ENCODE measurements at places on chromosomes 3 and 15.

DNA sequence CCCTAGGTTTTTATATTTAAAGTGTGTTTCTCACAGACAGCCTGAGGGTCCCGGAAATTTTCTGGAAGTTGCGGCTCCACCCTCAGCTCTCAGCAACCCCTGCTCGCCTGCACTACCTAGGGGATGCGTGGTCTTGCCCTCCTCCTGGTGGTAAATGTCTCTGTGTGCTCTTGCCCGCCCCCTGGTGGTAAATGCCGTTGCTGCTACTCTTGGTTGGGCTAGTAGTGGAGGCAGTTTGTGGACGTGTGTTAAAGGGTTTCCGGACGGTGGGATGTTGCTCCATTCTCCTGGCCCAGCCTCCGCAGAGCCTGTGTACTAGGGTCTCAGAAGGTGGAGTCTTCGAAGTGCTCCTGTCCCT, 27.4 kb downstream of the STOML1 start:
- peak; percentile 93 for DNase-seq

GRCh38 chr3:13896473-13897154, 16.7 kb upstream of the WNT7A start:
- DNase-seq, result no peak

DNA sequence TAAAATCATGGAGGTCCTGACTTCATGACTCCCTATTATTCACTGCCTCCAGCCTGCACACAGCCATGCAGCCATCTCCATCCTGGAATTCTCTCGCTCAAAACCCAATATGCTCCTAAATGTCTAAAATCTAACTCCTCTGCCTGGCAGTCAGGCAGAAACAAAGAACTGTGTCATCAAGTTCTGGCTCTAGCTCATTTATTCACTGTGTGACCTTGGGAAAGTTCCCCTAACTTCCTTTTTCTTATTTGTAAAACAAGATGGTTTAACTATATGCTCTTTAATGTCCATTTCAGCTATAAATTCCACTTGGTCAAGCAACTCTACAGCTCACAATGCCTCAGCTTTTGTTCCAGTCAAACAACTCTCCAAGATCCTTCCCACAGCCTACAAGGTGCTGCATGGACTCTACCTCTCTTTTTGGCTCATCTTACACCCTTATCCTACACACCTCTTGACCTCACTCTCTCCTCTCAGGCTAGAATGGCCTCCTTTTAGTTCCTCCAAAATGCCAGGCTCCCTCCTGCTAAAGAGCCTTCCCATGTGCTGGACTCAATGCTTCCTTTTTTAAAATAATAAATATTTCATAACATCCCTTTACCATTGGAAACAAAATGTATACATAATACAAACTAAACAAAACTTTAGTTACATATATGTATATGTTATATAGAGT, 16.4 kb downstream of the PIK3CB start:
- no peak for DNase-seq

- DNase-seq, result no peak
These were observed 182.0 kb downstream of the KLF13 start for GRCh38 chr15:31508656-31509055.

DNA sequence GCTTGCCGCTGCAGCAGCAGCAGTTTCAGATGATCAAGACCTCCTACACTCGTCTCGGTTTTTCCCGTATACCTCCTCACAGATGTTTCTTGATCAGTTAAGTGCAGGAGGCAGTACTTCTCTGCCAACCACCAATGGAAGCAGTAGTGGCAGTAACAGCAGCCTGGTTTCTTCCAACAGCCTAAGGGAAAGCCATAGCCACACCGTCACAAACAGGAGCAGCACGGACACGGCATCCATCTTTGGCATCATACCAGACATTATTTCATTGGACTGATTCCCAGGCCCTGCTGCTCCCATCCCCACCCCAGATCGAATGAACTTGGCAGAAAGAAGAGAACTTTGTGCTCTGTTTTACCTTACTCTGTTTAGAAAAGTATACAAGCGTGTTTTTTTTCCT, 17.6 kb downstream of the CALML4 start:
- DNase-seq, result no peak

DNA sequence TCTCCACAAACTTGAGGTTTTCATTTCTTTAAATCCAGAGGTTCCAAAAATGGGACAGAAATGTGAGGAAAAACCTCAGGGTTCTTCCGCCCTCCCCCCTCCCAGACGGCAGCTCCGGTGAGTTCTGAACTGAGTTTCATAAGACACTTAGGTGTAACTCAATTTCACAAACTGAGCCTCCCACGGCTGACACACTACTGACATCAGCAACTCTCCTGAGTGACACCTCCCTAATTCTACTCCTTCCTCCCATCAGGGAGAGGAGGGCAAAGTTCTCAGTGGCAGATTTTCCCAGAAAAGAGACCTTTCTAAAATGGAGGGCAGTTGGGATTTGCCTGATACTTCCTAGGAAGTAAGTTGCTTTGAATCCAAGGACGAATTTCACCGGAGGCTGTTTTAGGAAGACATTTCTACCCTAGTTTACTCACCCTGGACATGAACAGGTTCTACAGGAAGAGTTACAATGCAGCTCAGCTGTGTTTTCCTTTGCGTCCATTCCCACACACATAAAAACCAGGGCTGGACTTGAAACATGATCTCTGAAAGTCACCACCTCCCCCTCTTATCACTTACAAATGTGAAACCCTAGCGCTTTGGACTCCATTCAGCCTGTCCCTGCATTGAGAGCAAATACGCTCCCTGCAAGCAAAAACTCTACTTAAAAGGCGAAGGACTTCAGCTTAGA, 78.1 kb upstream of the LMOD3 start:
- DNase-seq, result no peak
